ENCODE measurements at places on chromosomes 1 and 21. TPM values are rescaled to one million over a fixed set of nuclear protein-coding genes. Genes with fewer than 3 reads are reported as not detected.
A peak's percentile ranks its signal among the peaks of the same experiment; 100 is the strongest.

The TCHHL1 gene
- not detected for total RNA-seq

DNA sequence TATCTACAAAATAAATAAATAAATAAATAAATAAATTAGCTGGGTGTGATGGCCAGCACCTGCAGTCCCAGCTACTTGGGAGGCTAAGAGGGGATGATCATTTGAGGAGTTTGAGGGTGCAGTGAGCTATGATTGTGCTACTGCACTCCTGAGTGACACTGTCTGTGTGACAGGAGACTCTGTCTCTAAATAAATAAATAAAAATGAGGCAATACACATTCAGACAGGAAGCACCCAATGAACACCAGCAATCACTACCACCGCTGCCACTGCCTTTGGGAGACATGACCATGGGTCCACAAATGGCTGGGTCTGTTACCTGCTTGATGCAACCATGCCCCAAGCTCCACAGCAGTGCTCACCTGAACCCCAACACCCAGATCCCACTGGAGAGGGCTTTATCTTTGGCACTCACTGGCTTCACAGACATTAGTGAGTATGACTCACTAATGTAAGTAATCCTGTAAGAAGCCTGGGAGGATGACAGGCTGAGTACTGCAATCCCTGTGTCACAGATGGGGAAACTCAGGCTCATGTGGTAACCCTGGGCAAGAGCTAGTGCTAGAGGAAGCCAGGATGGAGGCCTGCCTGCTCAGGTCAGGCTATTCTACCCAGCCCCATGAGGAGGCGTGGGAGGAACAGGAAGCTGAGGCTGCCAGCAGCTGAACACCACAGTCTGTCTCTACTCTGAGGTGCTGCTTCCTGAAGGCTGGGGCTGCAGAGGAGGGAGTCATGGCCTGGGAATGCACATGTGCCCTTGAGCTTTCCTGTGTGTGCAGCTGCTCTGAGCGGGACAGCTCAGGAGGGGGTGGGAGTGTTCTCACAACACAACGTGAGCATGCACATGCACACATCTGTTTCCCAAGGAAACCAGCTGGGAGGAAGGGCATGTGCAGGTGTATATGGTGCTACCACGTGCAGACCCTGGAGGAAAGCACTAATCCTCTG lies 43.0 kb downstream of the SLC9A1 start:
- DNase-seq, result no peak

GRCh38 chr1:115807723-115808122 lies 33.2 kb downstream of the NHLH2 start:
- peak; percentile 56 for DNase-seq

The SHE gene
- total RNA-seq, result 30.0 TPM

The FNDC7 gene
- total RNA-seq, result not detected
